H1 (cell line): ENCODE measurements at places on chromosomes 12 and 14.

- no peak for DNase-seq
Measured at GRCh38 chr12:19025582-19025981, 104.0 kb upstream of the PLEKHA5 start.

DNA sequence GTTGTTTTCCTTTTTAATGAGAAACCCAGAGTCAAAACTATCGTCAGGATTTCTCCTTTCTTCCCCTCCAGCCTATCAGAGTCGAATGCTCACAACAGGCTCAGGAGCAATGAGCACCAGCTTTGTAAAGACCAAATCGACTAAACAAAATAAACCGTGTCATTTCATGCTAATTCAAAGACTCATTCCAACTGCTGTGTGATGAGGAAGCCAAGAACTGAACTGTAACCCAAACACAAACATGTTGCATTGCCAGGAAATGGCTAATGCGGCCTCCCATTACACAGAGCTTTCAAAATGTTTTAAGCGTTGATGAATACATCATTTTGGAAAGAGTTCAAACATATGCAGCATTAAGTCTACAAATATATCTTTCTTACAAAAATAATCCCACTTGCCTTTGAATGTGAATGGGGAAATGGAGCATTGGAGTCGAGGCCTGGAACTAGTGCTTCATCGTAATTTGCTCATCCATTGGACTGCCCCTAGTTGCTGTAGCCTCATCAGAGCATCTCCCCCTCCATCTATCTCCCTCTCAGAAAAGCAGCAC is 349.5 kb downstream of the GXYLT1 start:
- no peak for DNase-seq

GRCh38 chr14:62314871-62315270 is 552.7 kb downstream of the SNAPC1 start:
- no peak for DNase-seq

- no peak for DNase-seq
Measured at GRCh38 chr14:45970621-45971020, 681.0 kb downstream of the RPL10L start.

DNA sequence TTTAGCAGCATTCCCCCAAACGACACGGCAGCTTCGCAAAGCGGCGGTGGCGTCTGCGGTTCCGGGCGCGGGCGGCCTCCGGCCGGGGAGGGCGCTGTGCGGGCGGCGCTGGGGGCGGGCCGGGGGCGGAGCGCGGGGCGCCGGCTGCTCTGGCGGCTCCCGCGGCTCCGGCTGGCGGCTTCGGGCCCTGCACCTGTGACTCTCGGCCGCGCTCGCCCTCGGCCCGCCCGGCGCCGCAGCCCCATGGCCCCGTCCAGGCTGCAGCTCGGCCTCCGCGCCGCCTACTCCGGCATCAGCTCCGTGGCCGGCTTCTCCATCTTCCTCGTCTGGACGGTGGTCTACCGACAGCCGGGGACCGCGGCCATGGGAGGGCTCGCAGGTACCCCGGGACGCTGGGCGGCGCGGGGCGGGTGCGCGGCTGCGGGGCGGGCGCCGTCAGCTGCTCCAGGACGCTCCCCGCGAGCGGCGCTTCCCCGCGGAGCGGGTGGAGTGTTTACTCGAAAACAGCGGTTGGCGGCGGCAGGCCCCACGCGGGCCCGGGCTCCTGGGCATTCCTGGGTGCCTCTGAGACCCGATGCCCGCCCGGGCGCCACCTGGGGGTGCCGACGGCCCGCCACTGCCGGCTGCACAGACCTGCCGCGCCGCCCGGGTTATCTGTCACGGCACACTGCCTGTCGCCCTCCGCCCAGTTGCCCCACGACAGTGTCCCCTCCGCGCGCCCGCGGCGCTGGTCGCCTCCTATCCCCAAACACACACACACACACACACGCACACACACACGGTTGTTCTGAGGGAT is at the start of gene SLC48A1:
SLC48A1 (plus strand) TSS at position 177 of the 796 bp plus-strand sequence; CDS start at position 244, 67 bp downstream.
- peak; percentile 85 for DNase-seq

DNA sequence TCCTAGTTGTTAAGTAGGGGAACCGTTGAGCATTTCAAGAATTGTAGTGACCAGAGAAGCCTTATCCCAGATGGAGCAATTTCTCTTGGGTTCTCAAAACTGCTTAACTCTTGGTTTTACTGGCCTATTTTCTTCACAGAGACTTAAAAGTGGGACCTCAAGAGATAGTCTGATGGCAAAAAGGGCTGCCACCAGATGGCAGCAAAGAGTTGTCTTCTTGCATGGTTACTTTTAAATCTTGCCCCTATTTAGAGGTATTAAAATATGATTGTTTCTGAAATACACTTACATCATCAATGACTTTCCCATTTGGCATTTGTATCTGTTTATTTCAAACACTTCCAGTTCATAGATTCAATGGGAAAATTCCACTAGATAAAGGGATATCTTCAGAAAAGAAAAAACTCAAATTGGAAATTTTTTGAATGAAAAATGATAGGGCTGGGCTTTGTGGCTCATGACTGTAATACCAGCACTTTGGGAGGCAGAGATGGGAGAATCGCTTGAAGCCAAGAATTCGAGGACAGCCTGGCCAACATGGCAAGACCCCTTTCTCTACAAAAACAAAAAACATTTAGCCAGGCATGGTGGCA is 69.9 kb upstream of the CNTN1 start:
- peak; percentile 46 for DNase-seq

DNA sequence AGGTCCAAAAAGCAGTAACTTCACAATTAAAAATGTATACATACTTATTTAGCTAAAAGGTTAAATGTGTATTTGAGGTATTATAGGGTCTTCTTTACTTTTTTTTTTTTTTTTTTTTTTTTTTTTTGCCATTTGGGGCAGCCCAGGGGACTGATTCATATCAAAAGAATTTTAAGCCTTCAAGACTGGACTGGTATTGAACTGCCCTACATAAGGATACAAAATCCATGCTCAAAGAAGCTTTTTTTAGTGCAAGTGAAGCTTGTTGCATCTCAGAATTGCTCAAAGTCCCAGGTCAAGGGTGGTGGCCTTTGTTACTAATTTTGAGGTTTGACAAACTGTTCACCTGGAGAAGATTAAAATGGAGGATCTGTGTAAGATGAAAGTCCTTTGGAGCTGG is 124.0 kb downstream of the APAF1 start:
- no peak for DNase-seq

GRCh38 chr14:105941226-105942166 is 415.1 kb downstream of the TMEM121 start:
- no peak for DNase-seq

DNA sequence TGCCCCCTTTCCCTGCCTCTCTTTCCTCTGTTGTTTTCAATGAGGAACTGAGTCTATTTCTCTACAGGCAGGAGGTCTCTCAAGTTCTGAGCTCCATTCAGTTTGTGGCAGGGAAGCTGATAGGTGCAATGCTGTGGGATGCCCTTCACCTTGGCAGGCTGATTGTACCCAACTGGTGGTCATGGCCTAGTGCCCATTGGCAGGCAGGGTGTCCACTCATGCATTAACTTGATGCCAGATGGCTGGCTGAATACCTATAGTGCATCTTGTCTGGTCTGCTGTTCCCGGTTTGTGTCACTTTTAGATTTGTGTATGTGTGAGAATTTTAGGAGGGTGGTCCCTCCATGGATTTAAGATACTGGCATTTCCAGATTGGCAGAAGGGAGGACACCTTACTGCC is 20.0 kb upstream of the ITGA5 start:
- DNase-seq = no peak

GRCh38 chr14:87874676-87875075 is 118.3 kb downstream of the GALC start:
- no peak for DNase-seq

- DNase-seq = no peak
Measured at GRCh38 chr14:96170961-96171592, 33.6 kb upstream of the BDKRB2 start.

DNA sequence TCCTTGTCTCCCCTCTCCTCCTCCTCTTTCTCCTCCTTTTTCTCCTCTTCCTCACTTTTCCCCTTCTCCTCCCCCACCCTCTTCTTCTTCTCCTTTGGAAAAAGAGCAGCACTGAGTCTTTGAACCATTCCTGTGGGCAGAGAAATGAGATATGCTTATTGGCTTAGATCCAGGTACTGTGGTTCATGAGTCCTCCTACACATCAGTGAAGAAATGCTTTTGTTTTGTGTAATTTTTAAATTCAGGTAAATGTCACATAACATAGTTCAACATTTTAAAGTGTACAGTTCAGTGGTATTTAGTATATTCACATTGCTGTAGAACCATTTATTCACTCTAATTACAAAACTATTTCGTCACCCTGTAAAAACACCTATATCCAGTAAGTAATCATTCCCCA is 402.1 kb downstream of the AACS start:
- DNase-seq = no peak

DNA sequence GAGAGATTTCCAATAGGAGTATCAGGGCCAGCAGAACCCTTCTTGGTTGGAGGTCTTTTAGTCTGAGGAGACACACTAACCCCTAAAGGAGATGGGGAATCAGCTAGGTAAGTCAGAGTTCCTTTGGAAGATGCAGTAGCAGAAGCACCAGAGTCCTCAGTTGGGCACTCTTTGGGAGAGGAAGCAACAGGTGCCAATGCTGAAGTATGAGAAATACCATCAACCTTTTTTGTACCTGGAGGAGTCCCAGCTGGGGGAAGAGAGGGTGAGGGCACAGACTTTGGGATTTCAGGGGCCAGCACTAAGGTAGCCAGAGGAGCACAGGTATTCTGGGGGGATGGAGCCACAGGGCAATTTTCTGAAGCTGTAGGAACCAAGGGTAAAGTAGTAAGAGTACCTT is 6.0 kb downstream of the NACA start:
- no peak for DNase-seq

DNA sequence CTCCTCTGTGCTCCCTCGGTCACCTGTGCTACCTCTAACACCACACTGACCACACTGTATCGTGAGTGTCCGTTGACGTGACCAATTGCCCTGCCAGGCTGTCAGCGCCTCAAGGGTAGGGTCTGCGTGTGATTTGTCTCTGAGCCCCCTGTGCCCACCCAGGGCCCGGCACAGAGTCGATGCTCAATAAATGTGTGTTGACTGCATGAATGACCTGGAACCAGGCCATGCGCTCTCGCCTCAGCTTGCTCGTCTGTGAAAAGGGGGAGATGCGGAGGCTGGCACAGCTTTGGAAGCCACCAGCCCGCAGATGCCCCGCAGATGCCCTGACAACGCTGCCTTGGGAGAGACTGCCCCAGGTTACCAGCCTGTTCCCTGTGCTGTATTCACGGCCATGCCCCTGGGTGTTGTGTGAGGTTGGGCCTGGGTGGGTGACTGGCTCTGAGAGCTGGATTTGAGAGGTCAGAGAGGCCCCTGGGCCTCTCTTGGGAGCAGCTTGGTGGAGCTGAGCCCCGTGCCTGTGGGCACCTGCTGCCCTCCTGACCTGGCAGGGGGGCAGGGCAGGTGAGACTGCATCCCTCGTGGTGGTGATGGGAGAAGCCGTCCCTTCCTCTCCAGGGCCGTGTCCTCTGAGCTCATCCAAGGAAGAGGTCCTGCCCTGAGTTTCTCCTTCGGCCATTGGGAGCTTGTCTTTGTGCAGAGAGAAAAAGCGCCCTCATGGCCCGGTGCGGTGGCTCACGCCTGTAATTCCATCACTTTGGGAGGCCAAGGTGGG is 43.2 kb downstream of the CYP46A1 start:
- peak; percentile 38 for DNase-seq

DNA sequence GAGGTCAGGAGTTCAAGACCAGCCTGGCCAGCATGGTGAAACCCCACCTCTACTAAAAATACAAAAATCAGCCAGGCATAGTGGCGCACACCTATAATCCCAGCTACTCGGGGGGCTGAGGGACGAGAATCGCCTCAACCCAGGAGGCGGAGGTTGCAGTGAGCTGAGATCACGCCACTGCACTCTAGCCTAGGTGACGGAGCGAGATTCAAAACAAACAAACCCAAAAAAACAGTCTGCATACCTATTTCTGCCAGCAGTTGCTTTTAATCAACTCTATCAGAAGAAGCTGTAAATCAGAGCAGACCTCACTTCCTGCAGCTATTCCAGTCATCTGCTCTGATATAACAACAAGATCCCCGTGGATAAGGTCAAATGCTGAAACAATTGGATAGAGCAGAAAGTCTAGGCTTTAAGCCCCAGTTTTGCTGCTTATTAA is 50.5 kb downstream of the LIMA1 start:
- no peak for DNase-seq

- no peak for DNase-seq
Measured at GRCh38 chr14:49640540-49641417, 5.7 kb upstream of the DNAAF2 start.

DNA sequence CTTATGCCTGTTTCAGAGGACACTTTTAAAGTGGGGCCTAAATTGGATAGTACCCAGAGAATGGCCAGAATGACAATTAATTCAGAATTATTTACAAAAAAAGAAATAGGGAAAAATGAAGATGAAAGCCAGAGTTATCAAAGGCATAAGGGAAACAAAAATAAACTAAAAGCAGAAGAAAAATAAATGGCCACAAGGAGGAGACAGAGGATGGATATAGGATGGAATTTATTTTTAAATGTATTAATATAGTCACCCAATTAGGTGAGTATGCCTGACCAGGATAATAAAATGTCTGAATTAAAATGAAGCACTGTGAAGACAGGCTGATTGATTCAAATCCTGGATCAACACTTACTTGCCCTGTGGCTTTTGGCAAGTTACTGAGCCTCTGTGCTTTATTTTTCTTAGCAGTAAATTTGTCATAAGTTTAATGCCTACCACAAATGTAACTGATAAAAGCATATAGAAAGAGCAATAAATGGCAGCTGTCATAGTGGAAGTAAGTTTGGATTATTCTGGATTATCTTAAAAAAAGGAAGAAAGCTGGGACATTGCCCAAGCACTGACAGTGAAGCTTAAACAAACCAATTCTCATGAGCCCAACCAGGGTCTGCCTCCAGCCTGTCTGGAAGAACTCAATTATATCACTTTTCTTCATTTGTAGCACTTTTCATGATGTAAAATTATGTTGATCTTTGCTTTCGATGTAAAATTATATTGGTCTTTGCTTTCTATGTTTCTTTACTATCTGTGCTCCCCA is 3.5 kb downstream of the CLEC9A start:
- no peak for DNase-seq

- no peak for DNase-seq
Measured at GRCh38 chr12:124904306-124905098, 9.9 kb downstream of the UBC start.

GRCh38 chr12:63844391-63845341 is at the start of gene SRGAP1:
TSS of gene SRGAP1 (plus strand) at chr12:63844700. CDS start at chr12:63844817, 117 bp downstream.
- no peak for DNase-seq

GRCh38 chr12:67590149-67590790 is 58.3 kb upstream of the DYRK2 start:
- no peak for DNase-seq

- no peak for DNase-seq
Measured at GRCh38 chr14:85471744-85472143, 58.2 kb upstream of the FLRT2 start.

GRCh38 chr12:92570056-92570753 is 132.6 kb upstream of the PLEKHG7 start:
- no peak for DNase-seq
